ENCODE measurements at places on chromosomes 1 and 21.

DNA sequence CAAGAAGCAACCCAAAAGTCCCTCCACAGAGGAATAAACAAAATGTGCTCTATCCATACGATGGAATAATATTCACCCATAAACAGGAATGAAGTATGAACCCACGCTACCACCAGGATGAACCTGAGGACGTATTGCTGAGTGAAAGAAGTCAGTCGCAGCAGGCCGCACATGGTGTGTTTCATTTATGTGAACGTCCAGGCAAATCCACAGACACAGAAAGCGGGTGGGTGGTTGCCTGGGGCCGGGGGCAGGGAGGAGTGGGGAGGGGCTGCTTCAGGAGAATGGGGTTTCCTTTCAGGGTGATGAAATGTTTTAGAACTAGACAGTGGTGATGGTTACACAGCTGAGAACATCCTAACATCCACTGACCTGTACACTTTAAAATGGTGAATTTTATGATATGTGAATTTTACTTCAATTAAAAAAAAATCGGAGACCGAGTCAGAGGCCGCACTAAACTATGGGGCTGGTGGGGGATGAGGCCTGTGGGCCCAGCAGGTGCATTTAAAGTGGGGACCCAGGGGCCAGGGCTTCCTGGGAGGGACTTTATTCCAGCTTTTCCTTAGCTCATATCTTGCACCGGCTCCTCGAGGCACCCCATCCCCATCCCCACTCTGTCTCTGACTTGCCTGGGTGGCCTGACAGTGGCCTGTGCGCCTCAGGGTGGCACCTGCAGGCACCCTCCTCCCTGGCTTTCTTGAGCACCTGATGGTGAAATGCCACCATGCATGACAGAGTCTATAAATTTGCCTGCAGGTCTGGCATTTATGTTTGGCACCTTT, 392.6 kb upstream of the VAMP3 start:
- no peak for DNase-seq

DNA sequence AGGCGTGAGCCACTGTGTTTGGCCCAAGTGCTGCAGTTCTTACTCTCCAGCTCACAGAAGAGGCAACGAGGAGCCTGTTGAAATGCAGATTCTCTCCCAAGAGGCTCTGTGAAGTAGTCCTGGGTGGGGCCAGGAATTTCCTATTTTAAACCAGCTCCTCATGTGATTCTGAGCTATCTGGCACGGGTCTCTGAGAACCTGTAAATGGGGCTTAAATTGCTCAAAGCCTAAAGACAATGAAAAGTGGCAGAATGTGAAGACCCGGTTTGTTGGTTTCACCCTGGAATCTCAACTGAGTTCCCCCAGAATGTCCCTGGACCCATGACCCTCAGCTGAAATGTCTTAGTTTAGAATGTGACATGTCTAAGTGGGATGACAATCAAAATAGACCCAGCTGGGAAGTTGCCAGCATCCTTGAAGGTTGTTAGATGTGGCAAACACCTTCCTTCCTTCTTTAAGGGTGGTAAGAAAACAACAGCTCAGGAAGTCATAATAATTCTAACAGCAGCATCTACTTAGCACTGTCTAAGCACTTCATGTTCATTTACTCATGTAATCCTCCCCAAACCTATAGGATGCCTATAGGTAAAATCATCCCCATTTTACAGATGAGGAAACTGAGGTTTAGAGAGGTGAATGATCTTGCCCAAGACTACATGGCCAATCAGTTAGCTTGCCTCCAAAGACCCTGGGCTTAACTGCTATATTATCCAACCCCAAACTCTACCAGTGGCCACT, 20.9 kb upstream of the ATP5PO start:
- DNase-seq: no peak

GRCh38 chr1:75725861-75726361, 1.4 kb downstream of the ACADM start:
- DNase-seq: no peak

GRCh38 chr1:11952455-11953109, 18.1 kb downstream of the PLOD1 start:
- DNase-seq: no peak

DNA sequence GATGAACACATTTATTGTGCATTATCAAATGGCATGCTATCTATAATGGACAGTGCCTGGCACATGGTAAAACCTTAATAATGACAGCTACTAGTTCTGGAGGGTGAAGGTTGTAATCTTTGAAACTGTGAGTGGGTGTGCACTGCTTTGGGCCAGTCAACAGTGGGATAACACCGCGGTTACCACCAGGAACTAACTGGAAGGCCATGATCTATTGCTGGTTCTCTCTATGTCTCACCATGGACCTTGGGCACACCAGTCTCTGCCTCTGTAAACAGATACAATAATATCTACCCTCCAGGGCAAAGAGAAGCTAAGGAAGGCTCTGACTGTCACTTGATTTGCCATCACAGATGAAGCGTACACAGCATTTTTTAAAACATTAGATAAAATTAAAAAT, 198.6 kb upstream of the ESRRG start:
- no peak for DNase-seq

- DNase-seq: no peak
Measured at GRCh38 chr1:195530961-195531360, 1077.3 kb downstream of the KCNT2 start.

- DNase-seq: no peak
Measured at GRCh38 chr1:59322814-59323213, 25.9 kb downstream of the FGGY start.

DNA sequence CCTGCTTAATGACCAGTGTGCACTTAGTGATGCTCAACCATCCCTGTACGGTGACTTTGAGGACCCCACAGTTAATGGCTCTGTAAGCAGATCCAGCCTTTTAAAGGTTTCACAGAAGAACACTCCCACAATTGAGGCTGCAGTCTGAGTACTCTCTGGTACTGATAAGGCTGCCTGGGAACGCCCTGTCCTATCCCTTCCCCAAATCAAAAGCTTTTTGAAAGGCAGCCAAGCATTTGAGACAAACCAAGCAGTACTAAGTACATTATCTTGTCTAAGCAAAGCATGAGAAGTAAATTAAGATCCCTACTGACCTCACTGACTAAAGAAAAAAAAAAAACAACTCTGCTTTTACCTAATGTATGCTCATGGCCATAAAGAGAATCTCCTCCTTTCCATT, 60.7 kb downstream of the SH3GLB1 start:
- no peak for DNase-seq

GRCh38 chr21:46139686-46140085, 15.7 kb downstream of the FTCD start:
- no peak for DNase-seq

- peak; percentile 37 for DNase-seq
Measured at GRCh38 chr1:241934201-241934848, 23.2 kb upstream of the BECN2 start.

- no peak for DNase-seq
Measured at GRCh38 chr1:200538179-200538578, 82.4 kb downstream of the KIF14 start.

DNA sequence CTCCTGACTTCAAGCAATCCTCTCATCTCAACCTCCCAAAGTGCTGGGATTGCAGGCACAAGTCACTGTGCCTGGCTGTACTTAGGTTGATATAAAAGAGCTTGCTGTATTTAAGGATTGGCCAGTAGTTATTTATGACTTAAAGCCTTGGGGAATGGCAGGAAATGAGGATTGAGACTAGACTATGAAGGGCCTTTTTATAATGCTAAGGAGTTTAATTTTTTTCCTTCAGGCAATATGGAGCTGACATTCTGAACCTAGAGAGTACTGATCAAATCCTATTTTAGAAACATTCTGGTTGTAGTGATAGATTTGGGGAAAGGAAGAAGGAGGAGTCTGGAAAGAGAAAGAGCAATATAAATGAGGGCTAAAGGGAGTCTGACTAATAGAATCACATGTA, 44.7 kb downstream of the MSH4 start:
- DNase-seq: no peak

GRCh38 chr1:50604580-50604979, 181.3 kb upstream of the DMRTA2 start:
- no peak for DNase-seq

GRCh38 chr1:219954052-219954451, 25.7 kb upstream of the SLC30A10 start:
- no peak for DNase-seq

GRCh38 chr1:36159614-36160387, 3.8 kb downstream of the MAP7D1 start:
- DNase-seq: no peak

DNA sequence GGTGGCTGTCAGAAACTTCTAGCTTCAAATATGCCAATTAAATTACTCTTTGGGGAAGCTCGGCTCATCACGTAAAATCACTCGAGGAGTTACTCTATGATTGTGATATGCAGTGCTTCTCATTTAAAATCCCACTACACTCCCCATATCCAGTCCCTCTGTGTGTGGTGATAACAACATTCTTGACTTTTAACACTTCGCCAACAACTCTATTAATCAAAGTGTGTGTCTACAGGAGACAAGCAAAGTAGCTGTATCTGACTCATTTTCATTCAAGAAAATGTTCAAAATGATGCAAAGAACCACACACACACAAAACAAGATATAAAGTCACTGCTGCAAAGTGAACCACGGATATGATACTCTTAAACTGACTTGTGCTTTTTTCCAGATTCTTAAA, 341.3 kb downstream of the DSCAM start:
- DNase-seq: no peak

DNA sequence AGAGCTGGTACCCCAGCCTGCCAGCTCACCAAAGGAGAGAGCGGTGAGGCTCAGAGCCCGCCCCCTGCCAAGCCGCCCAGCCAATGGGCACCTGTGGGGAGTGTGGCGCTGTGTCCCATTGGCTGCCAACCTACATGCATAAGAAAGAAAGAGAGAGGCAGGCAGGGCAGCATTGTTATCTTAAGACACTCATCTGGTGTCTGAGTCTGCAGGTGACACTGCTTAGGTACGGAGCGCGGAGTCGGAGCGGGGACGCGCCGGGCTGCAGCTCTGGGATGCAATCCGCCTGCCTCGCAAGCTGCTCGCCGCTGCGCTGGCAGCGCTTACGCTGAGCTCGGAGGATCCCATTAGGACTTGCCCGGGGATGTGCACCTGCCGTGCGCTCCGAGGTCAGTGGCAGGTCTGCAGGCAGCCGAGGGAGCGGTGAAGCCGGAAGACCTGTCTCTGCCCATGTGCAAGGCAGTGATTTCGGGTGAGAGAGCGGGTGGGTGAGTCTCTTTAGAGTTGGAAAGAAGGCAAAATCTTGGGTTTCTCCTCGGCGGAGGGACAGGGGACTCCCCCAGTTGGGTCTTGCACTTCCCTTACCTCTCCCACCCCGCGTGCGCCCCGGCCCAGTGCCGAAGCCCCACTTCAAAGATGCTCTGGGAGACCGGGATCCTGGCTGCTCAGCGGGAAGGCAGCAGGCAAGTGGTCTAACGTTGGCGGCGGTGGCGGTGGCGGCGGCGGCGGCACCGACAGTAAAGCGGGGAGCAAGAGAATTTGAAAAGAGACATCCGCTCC, at the start of gene BRINP2:
BRINP2 (plus strand) TSS at position 203 of the 780 bp plus-strand sequence. CDS start 58,919 bp downstream, outside the sequence.
- peak; percentile 38 for DNase-seq

All from psoas muscle (tissue), 8 donors.